ENCODE measurements at places on chromosomes 7 and 10. TPM values are rescaled to one million over a fixed set of nuclear protein-coding genes. Genes with fewer than 3 reads are reported as not detected.

DNA sequence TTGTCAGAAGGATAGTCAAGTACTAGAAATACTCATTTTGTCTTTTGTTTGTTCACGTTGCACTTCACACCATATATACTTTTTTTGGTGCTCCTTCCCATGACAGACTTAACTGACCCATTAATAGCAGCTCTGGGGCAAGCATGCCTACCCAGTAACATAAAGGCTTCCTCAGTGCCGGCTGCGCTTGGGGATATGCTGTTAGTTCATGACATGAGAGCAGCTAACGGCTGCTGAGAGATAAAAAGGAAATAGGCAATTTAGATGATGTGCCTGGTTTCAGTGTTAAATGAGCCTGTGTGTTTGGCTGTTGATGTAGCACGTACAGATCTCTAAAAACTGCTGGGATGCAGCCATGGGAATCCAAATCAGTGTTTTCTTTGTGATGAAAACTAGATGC is 86.4 kb downstream of the TAX1BP1 start:
- DNase-seq, result no peak

DNA sequence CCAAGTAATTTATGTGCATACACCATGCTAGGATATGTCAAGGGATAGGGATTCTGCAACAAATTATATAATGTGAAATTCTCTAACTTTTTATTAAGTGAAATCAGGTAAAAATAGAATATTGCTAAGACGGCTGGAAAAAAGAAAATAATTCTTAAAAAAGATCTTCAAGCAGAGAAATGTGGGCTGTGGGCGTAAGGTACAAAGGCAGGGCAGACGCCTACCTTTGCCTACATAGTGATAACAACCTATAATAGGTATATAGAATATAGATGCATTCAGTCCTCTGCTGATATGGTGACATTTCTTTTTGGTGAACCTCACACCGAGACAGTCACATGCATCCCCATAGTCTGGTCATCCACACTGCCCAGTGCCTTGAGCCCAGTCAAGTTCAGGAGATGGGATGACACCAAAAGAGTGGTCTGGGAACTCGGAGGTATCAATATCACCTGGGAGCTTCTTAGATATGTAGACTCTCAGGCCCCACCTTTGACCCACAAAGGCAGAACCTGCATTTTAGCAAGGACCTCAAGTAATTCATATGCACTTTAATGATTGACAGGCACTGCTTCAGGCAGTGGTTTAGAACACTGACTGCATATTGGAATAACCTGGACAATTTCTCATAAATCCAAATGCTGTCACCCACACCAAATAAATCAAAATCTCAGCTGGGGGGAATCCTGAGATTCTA is 57.5 kb upstream of the ARL4A start:
- no peak for DNase-seq

DNA sequence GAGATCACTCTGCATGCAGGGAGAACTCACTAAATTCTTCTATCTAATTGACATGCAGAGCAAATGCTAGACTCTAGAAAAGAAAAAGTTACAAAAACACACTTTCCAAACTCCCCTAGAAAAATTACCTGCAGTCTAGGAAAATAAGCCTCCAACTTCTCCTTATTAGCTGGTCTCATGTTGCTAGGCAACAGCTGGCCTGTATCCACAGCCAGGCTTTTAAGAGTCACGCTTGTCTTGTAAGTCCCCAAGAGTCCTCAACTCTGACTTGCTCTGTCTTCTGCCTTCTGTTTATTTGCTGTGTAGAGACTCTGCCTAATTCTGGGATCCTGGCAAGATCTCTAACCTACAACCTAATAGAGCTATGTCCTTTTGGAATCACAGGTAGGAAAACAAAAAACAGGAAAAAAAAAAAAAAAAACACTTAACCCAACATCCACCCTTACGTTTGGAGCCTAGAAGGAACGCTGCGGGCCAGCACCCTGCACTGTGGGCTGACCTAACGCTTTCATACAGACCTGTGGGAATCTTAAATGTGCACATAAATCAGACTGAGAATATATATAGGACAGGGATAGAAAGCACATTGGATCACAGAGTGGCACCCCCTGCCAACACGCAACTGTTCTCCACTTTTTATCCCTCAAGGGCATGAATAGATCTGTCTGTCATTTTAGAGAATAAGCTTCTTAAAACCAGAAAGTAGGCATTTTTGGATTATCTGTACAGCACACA is 117.0 kb upstream of the PTPRZ1 start:
- no peak for DNase-seq

DNA sequence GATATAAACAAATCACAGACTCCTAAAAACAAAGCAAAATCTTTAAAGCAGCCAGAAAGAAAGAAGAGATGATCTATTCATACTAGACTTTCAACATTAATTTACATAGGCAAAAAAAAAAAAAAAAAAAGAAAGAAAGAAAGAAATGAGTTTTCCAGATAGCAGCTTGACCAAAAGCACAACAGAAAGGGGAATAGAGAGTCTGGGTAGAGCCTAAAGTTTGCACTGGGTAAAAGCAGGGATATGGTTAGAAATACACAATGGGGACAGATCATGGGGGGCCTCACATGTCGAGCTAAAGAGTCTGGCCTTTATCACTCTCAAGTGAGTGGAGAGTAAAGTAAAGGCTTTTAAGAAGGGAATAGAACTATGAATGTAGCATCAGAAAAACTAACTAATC is 169.8 kb downstream of the SGMS1 start:
- no peak for DNase-seq

Gene HOXA2
- not detected for total RNA-seq

GRCh38 chr10:100534726-100535125 is 1.0 kb upstream of the HIF1AN start:
- no peak for DNase-seq

DNA sequence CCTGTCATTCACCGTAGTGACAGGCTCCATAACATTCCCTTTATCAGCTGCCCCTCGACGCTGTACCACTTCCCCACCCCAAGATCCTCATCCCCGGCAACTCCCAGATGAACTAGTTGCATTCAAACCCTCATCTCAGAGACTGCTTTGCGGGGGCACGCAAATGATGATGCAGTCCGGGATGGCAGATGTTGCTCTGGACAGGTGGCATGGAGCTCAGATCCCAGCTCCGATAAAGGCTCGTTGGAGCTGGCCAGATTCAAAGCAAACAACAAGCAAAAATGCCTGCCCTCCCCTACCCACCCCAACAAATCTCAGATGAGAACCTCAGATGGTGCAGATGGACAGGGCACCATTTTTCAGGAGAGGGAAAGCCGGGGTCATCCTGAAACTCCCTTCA is 46.7 kb downstream of the CARD11 start:
- no peak for DNase-seq

GRCh38 chr7:145263886-145264285 is 428.0 kb upstream of the TPK1 start:
- no peak for DNase-seq

Gene VWA2
- total RNA-seq, result not detected

GRCh38 chr7:84895563-84895962 is 291.3 kb downstream of the SEMA3D start:
- no peak for DNase-seq

DNA sequence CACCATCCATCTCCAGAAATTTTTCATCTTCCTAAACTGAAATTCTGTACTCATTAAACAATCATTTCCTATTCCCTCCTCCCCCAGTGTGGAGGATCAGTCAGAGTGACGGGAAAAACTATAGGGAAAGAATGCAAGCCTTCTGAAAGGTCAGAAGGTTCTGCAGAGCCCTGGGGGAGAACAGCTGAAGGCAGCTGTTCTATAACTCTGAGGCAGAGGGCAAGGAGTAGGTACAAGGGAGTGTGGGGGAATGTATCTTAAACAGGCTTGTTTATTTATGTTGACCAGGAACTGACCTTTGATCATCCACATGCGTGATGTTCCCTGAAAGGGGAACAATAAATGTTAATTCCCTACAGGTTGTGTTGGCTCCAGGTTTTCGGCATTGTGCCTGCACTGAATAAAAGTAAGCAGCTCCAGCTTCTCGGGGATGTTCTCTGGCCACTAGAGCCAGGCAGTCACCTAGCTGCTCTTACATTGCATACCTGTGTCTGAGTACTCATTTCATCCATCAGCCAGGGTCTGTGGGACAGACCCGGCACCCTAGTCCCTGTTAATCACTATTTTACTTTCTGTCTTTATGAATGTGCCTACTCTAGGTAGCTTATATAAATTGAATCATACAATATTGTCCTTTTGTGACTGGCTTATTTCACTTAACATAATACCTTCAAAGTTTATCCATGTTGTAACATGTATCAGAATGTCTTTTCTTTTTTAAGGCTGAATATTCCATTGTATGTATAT is 5.8 kb downstream of the IFIT1 start:
- DNase-seq, result no peak

DNA sequence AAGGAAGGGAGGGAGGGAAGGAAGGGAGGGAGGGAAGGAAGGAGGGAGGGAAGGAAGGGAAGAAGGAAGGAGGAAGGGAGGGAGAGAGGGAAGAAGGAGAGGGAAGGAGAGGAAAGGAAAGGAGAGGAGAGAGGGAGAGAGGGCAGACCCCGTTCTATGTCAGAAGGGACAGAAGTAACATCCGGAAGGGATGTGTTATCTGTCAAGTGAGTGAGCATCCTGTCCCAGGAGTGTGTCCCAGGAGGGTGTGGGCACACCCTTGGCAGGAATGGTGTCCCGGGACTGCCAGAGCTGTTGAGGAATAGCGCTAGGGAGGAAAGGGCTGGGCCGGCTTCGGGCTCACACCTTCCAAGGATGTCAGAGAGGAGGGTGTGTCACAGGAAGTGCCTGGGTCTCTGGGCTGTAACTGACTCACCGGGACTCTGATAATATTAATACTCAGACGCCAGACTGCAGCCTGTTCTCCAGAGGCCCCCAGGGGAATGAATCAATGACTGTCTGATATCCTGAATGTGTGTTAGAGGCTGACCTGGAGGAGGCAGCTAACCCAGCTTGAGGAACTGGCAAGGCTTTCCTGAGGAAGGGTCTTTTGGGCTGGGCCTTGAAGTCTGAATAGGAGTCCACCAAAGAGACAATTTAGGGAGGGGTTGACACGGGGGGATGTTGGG is 125.6 kb upstream of the TNRC18 start:
- peak; percentile 19 for DNase-seq

Gene RNLS
- total RNA-seq, result 4.3 TPM

- DNase-seq, result no peak
Measured at GRCh38 chr10:96991313-96991841, 159.3 kb downstream of the LCOR start.

All from activated CD4-positive, alpha-beta T cell treated with anti-CD3 and anti-CD28 coated beads for 36 hours (primary cell).